Activated B cell treated with CpG ODN at 0.5 μM for 24 hours (primary cell): ENCODE measurements at places on chromosomes 3 and 15.

DNA sequence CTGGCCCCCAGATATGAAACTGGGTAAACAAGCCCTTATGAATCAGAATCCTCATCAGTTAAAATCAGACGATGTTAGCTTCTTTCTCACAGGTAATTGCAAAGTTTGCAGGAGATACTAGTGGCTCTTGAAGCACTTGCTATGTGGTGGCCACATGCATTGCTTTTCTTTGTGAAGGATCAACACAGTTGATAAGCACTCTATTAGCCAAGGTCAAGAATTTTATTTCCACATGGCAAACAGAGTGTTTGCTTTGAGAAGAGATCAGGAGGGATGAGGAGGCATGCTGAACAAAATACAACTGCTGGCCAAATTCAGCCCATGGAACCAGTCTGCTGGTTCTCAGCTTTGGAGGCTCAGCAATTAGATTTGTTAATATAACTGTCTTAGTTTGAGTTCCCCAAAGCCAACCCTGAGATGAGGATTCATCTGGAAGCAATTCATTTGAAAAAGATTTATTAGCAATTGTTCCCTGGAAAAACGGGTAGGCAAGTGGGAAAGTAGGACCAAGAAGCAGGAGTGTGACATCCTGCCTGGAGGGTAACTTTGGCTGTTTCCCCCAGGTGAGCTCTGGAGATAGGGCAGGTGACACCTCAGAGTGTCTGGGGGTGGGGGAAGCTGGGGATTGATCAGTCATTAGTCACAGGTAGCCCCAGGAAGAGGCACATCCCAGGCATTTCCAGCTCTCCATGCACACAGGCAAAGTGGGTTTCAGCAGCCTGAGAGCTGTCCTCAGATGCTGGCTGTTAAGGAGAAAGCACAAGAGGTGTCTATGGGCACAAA is 180.3 kb downstream of the ABHD5 start:
- no peaks in the 10 kb centered on the region for H3K36me3 ChIP-seq
- no peaks in the 10 kb centered on the region for H3K4me1 ChIP-seq
- peaks cover 13% of the 10 kb centered on the region for H3K27me3 ChIP-seq
- H3K4me3 ChIP-seq: no peak overlapping the region

DNA sequence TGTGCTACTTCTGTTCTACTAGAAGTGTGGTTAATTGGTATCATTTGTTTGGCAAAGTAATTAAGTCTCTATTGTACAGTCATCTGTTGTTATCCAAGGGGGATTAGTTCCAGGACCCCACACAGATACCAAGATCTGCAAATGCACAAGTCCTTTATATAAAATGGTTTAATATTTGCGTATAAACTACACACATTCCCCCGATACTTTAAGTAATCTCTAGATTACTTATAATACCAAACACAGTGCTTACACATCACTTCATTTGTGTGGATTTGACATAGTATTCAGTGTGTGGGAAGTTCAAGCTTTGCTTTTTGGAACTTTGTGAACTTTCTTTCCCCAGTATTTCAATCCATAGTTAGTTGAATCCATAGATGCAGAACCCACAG is 50.5 kb upstream of the ABI3BP start:
- DNase-seq: no peak
- no peak overlapping the region for H3K4me3 ChIP-seq
- H3K4me1 ChIP-seq: no peaks in the 10 kb centered on the region
- no peaks in the 10 kb centered on the region for H3K27me3 ChIP-seq
- no peak overlapping the region for H3K27ac ChIP-seq

DNA sequence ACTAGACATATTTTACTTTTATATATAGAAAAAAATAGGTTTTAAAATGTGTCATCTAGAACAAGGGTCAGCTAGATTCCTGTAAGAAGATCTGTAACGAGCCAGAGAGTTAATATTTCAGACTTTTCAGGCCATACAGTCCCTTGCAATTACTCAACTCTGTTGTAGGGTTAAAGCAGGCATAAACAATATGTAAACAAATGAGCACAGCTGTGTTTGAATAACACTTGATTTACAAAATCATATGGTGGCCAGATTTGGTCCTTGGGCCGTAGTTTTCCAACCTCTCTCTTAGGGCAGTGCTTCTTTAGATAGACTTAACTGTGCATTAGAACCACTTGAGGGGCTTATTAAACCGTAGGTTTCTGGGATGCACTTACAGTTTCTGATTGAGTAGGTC is 19.6 kb downstream of the LRRC57 start:
- no peaks in the 10 kb centered on the region for H3K27me3 ChIP-seq
- H3K27ac ChIP-seq: no peak overlapping the region
- H3K4me3 ChIP-seq: no peak overlapping the region
- no peak for DNase-seq
- peaks cover 74% of the 10 kb centered on the region for H3K36me3 ChIP-seq
- H3K4me1 ChIP-seq: no peaks in the 10 kb centered on the region

DNA sequence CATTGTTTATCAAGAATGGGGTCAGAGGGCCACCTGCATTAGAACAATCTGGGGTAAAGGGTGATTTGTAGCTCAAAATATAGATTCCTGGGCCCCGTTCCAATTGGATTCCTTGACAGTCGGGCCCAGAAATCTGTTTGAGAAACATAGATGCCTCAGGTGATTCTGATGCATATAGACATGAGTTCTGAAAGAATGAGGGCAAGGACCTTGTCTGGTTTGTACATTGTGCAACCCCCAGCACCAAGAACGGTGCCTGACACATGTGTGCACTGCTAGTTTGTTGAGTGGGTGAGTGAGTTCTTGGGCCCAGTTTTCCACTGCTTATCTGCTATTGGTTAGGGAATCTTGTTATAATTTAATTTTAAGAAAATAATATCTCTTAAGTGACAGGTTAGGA is 16.6 kb downstream of the CRYBG3 start:
- H3K27ac ChIP-seq: no peak overlapping the region
- no peak overlapping the region for H3K4me3 ChIP-seq
- DNase-seq: no peak
- no peaks in the 10 kb centered on the region for H3K27me3 ChIP-seq
- H3K4me1 ChIP-seq: no peaks in the 10 kb centered on the region

GRCh38 chr3:138328341-138328740 is 1.3 kb downstream of the NME9 start:
- no peaks in the 10 kb centered on the region for H3K36me3 ChIP-seq
- H3K27me3 ChIP-seq: peaks cover 30% of the 10 kb centered on the region
- no peak overlapping the region for H3K4me3 ChIP-seq
- DNase-seq: no peak
- H3K4me1 ChIP-seq: peaks cover 13% of the 10 kb centered on the region

DNA sequence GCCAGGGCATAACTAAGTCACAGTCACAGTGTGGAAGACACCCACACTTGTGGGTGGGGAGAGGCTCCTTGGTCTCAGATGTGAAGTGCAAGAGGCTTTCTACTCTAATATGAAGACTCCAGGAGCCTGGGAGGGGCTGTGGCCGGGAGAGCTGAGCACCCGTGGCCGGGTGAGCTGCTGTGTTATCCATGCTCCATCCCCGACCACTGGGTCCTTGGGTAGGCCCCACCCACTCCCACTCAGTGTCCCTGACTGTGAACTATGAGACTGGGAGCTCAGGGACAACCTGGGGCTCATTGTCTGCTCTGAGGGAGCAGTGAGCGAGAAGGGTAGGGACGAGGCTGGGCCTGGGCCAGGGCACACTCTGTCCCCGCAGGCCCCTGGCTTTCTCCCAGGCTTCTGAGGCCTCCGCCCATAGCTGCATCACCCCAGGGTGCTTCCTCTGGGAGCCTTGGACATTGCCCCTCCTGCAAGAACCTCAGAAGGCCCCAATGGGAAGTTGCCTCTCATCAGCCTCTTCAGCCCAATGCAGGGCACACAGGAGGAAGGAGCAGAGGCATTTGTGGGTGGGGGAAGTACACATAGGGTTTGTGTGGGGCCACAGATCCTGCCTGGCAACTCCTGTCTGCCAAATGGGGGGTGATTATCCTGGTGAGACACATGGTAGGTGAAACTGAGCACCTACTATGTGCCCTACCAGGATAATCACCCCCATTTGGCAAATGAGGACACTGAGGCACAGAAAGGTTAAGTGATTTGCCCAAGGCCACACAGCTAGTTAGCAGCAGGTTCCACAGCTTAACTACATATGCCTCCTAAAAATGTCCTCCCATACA is 2.4 kb downstream of the ANPEP start:
- no peak overlapping the region for H3K27ac ChIP-seq
- H3K4me1 ChIP-seq: peaks cover 11% of the 10 kb centered on the region
- H3K36me3 ChIP-seq: no peaks in the 10 kb centered on the region
- no peak overlapping the region for H3K4me3 ChIP-seq
- peaks cover 25% of the 10 kb centered on the region for H3K27me3 ChIP-seq
- no peak for DNase-seq

- no peak for DNase-seq
- peaks cover 7% of the 10 kb centered on the region for H3K36me3 ChIP-seq
- H3K27me3 ChIP-seq: no peaks in the 10 kb centered on the region
Measured at GRCh38 chr3:191348098-191348497, 17.8 kb upstream of the UTS2B start.

GRCh38 chr3:149547413-149547812 is 72.9 kb downstream of the TM4SF4 start:
- H3K27me3 ChIP-seq: peaks cover 20% of the 10 kb centered on the region
- no peak overlapping the region for H3K4me3 ChIP-seq
- H3K27ac ChIP-seq: no peak overlapping the region
- H3K36me3 ChIP-seq: no peaks in the 10 kb centered on the region

GRCh38 chr3:52210037-52210436 is 12.1 kb downstream of the ALAS1 start:
- no peak overlapping the region for H3K4me3 ChIP-seq
- H3K27me3 ChIP-seq: no peaks in the 10 kb centered on the region
- no peak for DNase-seq
- no peaks in the 10 kb centered on the region for H3K4me1 ChIP-seq

- peaks cover 16% of the 10 kb centered on the region for H3K4me1 ChIP-seq
- DNase-seq: no peak
- H3K27me3 ChIP-seq: peaks cover 2% of the 10 kb centered on the region
- no peak overlapping the region for H3K4me3 ChIP-seq
- no peaks in the 10 kb centered on the region for H3K36me3 ChIP-seq
Measured at GRCh38 chr3:195028877-195029606, 241.9 kb downstream of the XXYLT1 start.

- peaks cover 17% of the 10 kb centered on the region for H3K36me3 ChIP-seq
- peak overlapping the region; percentile 97 for H3K4me3 ChIP-seq
- H3K27me3 ChIP-seq: no peaks in the 10 kb centered on the region
- peaks cover 39% of the 10 kb centered on the region for H3K4me1 ChIP-seq
- DNase-seq: no peak
Measured at GRCh38 chr3:185585518-185585858, 607 bp upstream of the SENP2 start.

GRCh38 chr3:38005076-38006020 is 14.8 kb downstream of the VILL start:
- H3K27ac ChIP-seq: no peak overlapping the region
- H3K27me3 ChIP-seq: no peaks in the 10 kb centered on the region
- peaks cover 6% of the 10 kb centered on the region for H3K4me1 ChIP-seq
- H3K36me3 ChIP-seq: peaks cover 31% of the 10 kb centered on the region
- H3K4me3 ChIP-seq: no peak overlapping the region
